ENCODE measurements at places on chromosomes 12 and 14.

GRCh38 chr12:89576572-89577220 is 50.8 kb upstream of the POC1B start:
- DNase-seq = no peak

DNA sequence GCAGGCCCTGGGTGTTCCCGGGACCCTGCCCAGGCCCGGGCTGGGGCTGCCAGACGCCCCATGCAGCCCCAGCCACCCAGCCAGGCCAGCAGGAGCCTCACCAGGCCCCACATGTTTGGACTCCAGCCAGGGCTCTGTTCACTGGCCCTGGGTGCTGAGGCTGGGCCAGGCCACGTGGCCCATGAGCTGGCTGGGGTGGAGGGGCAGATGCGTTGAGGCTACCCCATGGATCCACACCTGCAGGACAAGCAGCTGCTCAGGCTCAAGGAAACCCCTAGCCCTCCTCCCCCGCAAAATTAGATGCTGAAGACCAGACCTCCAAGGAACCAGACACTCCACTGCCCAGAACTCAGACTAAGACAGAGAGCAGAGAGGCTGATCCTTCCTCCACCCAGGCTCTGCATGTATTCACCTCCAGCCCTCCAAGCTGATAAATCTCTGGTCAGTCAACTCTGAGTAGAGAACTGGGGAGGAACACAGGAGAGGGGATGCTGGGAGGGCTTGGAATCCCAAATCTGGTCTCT is 1.6 kb downstream of the CDH24 start:
- DNase-seq = no peak

DNA sequence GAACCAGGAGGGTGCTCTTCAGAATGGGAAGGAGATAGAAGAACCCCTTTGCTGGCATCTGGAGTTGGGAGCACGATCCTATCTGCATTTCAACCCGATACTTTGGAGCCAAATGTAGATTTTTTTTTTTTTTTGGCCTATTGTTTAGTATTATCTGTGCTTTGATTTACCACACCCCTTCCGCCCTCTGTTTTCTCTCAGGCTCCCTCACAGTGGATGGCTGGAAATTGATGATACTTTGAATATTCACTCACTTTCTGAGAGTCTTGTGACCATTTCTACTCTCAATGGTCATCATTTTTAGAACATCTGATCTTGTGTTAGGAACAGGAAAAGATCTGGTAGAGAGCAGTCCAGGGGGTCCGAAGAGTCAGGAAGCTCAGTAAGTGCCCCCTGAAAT is 9.0 kb downstream of the TSPAN9 start:
- DNase-seq = no peak

DNA sequence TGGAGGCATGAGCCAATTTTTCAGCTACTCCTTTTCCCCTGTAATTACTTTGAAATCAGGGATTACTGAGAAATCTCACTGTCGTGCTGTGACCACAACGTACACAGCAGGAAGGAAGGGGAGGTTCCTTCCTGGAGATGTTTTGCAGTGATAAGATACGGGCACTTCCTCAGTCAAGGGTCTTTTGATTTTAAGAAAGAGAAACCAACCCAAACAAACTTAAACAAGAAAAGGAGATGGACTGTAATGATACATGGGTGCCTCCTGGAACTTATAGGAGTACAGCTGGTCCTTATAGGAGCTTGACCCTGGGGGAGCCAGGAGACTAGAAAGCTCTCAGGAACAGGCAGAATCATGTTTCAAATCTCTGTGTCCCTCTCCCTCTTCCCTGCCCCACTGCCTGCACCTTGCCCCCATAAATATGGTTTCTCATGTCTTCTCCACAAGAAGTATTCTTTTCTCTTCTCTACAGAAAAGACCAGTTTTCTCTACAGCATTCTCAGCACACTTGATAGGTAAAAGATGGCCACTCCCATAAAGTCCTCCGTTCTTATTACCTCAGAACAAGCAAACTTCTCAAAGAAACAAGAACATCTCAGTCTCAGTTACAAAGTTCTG is 281.1 kb upstream of the AMIGO2 start:
- DNase-seq = no peak

GRCh38 chr14:104993808-104994591 is 8.4 kb downstream of the CLBA1 start:
- no peak for DNase-seq

GRCh38 chr12:58980768-58981167 is 60.5 kb upstream of the LRIG3 start:
- DNase-seq = no peak

DNA sequence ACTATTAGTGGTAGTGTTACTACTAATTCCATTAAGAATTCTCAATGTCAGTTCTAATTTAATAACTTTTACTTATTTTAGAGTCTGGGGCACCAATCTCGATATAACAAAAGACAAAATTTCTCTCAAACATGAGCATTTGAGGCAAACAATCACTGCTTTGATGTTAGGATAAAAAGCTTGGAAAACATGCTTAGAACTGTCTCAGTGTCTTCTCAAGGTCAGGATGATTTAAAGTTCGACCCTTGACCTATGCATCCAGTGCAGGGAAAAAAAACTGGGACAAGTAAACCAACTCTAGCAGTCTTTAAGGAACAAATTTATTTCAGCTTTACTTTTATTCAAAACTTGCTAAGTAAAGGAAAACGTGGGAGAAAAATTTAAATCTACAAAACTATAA is 31.1 kb downstream of the SPTLC2 start:
- no peak for DNase-seq

DNA sequence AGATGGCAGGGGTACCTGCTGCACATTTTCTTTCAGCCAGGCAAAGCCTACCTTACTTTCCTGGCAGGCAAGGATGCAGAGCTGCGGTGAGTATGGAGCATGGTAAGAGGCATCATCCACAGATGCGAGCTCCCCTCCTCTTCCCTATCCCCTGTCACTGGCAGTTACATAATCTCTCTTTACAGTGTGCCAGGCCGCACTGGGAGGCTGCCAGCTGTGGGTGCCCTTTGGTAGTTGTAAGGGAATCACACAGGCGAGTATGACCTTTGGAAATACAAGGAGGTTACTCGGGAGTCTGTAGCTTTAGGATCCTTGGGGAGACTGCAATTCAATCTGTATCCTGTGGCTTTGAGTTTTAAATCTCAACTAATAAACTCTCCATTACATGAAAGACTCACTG is 132.5 kb downstream of the KTN1 start:
- no peak for DNase-seq

DNA sequence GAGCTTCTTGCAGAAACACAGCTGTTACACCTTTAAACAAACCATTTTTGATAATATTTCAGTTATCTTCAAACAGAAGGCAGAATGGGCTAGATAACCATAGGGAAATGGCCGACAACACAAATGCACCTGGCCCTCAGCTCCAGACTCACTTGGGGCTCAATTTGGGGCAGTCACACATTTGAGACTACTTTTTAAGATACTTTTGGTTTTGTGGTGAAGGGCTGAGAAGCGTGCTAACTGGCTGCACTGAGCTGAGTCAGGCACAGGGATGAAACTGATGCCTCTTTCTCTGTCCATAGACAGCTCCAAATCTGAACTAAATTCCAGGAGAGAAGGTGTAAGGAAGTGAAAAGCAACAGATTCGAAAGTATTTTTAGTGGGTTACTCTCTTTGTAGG is 18.5 kb upstream of the GRIP1 start:
- DNase-seq = no peak

DNA sequence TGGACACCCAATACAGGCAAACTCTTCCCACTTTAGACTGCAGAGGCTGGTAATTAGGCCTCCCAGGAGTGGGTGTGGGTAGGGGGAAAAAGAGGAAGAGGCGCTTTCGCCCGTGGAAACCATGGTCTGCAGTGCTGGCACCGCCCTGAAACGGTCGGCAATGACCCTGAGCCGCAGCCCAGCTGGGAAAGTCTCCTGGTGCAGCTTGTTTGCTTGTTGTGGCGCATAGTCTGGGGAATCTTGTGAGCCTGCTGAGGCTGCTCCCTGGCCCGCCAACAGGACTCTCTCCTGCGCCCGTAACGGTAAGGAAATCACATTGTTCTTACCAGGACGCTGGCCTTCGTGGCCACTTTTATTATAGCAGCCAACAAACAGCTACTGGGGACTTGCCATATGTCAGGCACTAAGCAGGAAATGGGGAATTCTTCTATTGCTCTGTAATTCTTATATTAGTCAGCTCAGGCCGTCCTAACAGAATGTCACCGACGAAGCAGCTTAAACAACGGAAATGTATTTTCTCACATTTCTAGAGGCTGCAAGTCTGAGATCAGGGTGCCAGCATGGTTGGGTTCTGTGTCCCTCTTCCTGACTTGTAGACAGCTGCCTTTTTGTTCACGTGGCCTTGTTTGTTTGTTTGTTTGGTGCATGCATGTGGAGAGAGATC is 52.5 kb upstream of the RIN3 start:
- DNase-seq = peak; percentile 47

GRCh38 chr14:98548071-98548686 is 723.8 kb downstream of the BCL11B start:
- DNase-seq = no peak

- DNase-seq = peak; percentile 23
Measured at GRCh38 chr14:79896009-79896408, 315.3 kb downstream of the DIO2 start.

DNA sequence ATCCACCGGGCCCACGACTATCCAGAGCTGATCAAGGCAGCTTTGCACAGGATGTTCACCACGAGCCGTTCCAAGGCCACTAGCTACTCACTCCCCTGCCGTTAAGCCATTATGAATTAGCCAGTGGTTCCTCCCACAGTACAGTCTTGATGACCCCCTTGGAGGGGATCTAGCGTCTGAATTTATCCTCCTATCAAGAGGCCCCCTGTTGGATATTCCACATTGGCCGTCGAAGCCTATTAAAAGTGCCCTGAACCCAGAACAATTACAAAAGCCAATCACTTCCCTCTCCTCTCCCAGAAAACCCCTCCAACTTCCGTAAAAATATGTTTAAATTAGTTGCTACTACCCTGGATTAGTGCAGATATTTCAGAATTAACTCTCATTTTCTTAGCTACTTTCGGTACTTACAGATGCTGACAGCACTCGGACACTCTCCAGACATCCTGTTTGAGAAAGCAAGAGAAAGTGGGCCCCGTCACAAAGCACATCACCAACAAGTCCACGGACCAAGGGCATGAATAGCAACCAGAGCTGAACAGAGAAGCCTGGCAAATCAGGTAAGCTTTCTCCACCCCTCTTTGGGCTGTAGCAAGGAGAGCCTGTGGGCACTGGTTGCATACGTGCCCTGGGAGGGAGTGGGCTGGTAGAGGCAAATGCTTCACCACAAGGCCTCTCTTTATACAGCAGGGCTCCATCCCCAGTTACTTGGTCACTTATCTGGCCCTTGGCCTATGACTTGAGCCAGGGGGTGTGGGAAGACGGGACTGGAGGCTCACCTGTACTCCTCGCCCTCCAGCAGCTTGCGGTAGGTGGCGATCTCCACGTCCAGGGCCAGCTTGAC is 5.3 kb downstream of the KRT3 start:
- DNase-seq = no peak

DNA sequence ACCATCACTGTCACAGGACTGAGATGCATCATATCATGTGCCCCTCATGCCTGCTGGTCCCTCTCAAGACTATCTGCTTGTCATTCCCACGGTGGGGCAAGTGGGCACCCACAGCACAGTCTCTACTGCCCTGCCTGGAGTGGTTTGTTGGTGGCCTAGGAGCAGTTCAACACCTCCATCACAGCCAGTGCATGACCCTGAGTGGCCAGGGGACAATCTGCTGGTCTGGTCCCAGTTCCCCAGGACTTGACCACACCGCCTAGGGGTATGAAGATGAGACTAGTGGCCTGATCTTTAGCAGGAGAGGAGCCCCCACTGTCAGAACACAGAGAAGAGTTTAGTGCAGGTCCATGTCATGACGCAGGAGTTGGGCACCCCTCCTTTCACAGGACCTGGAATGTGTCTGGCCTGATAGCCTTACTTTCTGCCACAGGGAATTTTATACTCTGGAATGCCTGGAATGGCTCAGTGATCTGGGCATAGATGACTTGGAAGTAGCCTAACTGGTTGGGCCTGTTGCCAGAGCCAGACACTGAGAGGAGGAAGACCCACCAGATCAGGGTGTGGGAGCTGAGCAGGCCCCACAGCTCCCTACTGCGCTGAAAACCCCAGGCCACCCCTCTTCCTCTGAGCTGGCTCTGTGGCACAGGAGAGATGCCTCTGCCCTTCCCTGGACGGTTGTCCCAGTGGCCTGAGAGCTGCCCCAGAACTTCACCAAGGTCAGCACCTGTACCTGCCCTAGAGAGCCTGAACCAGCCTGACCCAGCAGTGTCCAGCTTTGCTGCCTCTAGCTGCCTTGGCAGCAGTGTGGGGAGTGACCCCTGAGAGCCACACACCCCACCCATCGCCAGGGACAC is 83.3 kb downstream of the PUS7L start:
- no peak for DNase-seq

DNA sequence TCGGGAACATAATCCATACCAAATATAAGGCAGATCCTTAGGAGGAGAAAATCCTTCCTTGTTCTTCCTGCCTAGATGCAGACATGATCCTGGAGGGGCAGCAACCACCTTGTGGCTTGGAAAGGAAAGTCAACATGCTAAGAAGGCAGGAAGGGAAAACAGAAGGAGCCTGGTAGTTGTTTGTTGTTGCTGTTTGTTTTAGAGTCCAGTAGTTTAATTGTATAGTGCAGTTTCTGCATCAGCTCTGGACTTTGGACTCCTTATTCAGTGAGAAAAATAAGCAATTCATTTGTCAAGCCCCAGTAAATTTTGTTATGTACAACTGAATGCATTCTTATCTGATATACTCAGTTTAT is 45.7 kb upstream of the APPL2 start:
- DNase-seq = no peak

- no peak for DNase-seq
Measured at GRCh38 chr12:3116106-3116844, 39.1 kb downstream of the TSPAN9 start.

GRCh38 chr14:101358320-101359125 is 202.8 kb upstream of the DIO3 start:
- no peak for DNase-seq

DNA sequence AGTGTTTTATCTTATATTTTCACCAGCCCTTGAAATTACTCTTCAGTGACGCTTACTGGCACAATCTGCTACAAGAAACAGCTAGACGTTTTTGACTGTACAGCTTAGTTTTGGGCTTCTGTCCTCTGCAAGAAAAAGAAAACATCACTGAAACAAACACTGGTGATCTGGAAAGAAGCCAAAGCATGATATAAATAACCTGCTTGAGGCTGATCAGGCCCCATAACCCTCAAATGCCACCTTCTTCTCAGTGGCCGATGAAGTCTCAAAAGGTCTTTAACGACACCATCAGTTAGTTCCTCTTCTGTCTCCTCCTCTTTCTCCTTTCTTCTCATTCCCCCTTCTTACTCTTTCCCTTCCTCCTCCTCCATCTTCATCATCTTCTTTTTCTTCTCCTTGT is 942.3 kb upstream of the TMEM132C start:
- no peak for DNase-seq

DNA sequence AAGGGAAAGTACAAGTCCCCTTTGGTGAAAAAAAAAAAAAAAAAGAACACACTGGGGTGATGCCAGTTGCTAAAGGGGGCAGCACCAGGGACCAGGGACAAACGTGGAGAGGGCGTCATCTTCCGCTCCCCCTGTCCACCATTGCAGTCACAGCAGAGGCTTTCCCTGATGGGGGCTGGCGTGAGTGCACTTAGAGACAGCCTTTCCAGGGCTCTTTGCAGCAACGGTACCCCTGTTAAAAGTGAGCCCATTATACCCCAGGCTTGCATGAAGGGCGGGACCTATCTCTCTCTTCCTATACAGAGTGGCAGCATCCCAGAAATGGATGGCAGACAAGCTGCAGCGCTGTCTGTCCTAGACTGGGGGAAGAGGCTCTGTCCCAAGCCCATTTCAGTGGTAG is 155.0 kb downstream of the KCNK10 start:
- DNase-seq = no peak

GRCh38 chr12:108649669-108650068 is 16.0 kb upstream of the SELPLG start:
- peak; percentile 58 for DNase-seq

GRCh38 chr12:57904848-57905811 is 36.2 kb upstream of the ATP23 start:
- DNase-seq = no peak

All from AG09309 (cell line).